ENCODE measurements at places on chromosomes 1 and 21.

DNA sequence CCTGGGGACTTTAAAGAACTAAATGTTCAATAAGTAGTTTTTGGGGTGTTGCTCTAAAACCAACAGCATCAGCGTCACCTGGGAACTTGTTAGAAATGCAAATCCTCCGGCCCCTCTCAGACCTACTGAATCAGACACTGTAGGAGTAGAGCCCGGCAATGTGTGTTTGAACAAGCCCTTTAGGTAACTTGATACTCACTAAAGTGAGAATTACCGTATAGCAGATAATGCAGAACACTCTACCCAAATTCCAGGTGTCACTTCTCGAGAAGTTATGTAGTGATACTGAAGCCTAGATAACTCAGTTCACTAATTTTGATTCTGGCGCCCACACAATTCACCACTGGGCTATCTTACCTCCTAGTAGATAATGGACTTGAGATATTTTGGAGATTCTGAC, 3.7 kb upstream of the DPT start:
- no peak for DNase-seq

DNA sequence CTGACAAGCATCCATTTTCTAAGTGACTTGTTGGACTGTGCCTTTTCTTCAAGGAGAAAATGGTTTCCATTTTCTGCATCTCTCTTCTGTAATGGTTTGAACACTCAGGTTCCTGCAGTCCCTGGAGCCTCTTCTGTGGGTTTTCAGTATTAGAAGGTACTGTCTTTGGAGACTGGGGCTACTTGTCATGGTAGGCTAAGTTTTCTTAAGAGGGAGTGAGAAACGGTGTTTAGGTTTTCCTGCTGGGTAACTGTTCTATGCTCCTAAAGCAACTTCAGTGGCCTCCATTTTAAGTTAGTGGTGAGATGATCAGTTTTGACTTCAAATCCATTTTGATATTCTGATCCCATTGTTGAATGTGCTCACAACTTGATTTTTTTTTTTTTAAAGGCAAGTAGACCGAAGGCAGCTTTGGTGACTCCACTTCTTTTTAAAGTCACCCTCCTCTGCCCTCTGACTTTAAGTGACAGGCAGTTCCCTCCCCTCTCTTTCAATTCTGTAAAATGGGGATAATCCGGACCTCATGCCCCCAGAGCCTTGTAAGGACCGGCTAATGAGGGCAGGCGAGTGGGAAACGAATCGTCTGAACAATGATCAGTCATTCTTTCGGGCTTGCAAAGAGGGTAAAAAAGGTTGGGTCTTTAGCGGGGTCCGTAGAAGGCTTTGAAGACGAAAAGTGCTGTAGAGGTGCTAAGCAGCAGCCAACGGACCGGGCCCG, 1.0 kb upstream of the ARID1A start:
- peak; percentile 26 for DNase-seq

DNA sequence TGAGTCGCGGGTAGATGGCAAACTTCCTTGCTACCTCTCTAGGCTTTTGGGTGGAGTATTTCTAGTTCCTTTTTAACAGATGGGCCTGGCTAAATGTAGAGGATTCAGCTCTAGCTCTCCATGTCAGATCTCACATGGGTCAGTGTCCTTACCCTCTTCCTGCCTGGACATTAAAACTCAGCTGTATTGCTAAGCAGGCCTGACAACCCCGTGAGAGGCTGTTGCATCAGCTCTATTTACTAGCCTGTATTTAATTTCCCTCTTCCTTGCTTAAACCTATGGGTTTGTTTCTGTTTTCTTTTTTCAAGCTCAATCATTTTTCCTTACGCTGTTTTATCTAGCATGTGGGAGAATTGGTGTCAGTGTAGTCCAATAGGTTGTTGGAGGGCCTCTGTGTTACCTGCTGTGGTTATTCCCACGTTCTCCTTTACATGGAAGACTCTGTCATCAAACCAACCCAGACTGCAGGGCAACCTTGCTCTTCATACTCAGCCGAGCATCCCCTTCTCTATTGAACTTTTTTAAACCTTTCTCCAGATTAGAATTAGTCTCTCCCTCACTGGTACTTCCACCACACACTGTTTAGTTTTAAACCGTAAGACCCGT, 79.5 kb upstream of the BACH1 start:
- no peak for DNase-seq

GRCh38 chr21:42744520-42745445, 91.4 kb downstream of the PDE9A start:
- DNase-seq: no peak

DNA sequence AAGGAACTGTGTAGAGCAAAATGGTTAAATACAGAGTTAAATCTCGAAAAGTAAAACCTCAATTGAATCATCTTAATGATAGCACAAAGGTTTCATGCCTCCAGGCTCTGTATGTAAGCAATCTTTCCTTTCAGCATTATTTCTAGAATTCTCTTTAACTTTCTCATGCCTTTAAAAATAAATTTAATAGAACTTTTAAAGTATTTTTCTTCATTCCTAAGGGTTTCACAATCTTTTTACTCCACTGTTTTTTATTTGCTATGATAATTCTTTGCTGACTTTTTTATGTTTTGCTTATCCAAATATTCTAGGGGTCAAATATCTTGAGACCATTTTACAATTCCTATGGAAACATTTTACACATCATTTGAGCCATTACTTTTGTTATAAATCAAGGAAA, 288.0 kb downstream of the BACH1 start:
- no peak for DNase-seq

DNA sequence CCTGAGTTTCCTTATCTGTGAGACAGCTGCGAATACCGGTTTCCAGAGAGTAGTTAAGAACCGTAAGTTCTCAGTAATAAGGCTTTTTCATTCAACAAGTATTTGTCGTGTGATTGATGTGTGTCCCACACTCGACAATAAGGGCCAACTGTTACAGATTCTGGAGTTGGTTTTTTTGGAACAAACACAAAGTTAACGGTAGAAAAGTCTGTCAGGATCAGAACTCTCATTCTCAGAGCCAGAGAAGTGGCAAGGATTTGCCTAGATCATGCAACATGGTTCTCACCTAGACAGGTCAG, 837 bp downstream of the NUDC start:
- no peak for DNase-seq

DNA sequence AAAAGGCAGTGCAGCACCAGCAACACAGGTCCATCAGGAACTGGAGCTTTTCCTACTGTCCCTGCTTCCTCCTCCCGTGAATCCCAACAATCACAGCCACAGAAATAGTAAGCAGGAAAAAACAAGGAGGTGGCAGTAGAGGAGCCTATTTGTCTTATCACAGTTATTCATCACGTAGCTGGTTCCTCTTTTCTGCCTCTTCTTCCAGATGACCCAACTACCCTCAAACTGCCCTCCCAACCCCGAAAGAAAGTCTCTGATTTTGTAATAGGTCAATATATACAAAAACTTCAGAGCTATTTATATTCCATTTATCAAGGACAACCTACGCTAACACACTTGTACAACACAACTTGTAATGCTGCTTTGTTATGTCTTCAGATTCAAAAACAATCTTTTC, 21.4 kb downstream of the GNB1 start:
- no peak for DNase-seq

GRCh38 chr1:181383695-181384094, 99.6 kb upstream of the CACNA1E start:
- no peak for DNase-seq

- DNase-seq: no peak
Measured at GRCh38 chr21:15549671-15550070, 180.1 kb upstream of the USP25 start.

DNA sequence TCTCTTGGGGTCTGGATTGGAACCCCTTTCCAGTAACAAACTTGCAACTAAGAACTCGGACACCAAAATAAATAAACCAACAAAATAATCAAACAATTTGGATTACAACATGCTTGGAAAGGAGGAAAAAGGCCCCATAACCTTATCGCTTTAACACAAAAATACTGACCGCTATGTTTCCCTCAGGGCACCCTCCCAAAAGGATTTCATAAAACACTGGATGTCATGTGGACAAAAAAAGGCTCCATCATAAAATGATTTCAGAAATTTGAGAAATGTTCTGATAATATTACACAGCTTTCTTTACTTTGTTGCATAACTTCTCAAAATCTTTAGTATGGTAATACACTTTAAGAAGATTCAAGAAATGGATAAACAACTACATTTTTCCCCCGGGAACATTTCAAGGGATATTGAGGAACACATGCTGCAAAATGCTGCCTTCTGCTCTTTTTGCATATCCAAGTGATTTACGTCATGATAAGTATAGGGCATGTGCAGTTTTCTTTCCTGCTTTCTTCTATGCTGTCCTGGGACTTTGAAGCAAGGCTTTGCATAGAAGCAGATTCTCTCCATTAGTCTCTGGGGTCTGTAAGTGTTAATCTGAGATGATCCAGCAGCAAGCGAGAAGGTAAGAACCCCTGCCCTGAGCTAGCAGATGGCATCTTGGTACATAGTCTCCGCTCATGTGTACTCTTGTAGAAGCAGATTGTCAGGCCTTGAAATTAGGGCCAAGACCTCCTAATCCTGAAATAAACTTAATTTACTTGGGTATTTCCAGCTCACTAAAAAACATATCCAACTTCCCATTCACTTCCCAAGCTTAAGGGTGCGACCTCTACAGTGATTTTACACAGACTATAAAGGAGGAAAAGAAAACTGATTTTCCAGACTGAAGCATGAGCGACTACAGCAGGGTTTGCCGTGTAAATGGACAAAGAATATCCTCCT, 85.5 kb upstream of the KIAA0040 start:
- DNase-seq: no peak

- no peak for DNase-seq
Measured at GRCh38 chr1:33515112-33515511, 42.7 kb downstream of the ZSCAN20 start.

DNA sequence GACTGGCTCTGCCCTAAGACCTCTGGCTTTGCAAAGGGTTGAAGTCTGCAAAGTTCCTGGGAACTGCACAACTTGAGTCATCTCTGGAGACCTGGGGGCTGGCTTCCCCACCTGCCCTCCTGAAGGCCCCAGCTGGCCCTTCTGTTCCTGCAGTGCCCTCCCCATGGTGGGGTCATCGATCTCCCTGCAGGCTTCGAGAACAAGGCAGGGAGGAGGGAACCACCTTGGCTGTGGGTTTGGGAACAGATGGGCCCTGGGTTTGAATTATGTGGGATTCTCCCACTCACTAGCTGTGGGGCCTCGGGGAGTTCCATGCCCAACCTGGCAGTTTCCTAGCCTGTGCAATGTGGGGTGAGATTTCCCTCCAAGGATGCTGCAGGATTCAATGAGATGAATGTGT, 310.2 kb downstream of the PTPRU start:
- no peak for DNase-seq

DNA sequence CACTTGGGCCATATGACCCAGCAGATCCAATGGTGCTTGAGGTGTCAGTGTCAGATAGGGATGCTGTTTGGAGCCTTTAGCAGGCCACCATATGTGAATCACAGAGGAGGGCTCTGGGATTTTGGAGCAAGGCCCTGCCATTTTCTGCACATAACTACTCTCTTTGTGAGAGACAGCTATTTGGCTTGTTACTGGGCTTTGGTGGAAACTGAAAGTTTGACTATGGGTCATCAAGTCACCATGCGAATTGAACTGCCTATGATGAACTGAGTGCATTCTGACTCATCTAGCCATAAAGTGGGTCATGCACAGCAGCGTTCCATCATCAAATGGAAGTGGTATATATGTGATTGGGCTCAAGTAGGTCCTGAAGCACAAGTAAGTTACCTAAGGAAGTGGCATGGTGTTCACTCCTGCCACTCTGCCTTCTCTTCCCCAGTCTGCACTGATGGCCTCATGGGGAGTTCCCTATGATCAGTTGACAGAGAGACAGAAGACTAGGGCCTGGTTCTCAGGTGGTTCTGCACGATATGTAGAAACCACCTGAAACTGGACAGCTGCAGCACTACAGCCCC, 447.3 kb downstream of the AGBL4 start:
- no peak for DNase-seq

DNA sequence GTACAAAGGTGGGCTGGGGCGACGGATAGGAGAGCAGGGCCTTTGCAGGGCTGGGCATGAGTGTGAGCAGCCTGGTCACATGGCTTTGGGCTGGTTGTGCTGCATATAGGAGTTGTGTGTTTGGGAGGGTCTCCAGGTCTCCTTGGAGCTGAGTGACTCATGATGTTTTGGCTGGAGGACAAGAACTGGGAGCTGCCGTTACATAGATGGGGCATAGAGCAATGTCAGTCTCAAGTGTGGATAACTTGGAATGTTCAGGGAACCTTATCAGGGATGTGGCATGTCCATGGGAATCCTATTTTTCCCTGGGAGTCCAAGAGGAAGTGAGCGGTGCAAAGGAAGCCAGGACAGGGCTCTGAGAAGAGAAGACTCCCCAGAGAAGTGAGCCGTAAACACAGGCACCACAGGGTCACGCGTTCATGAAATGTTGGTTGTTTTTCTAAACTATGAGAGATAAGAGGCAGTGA, 136.4 kb upstream of the KCNE2 start:
- no peak for DNase-seq

DNA sequence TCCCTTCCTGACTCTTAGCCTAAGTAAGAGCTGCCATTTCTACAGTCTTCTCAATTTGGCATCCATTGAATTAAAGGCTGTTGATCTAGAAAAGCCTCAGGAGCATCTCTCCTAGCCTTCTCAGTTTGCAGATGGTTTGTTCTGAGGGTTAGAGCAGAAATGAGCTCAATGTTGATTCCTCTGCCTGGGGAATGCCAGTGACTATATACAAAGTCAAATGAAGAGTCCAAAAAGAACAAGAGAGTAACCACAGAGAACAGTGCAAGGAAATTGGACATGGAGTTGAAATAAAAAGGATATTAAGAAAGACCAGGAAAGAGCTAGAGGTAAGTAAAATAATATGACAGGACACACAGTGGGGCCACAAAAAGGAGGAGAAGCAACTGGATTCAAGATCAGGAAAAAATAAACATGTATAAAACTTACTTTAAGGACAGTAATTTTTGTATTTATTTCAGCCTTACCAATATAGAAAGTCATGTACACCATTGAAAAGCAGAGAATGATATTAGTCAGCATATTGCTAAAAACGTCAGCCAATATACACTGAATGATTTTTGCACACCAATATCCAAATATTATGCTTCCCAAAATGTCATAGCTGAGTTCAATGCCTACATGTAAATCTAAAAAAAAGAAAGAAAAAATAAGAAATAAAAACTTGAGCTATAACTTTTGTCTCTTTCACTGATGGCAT, 21.3 kb downstream of the SLC9C2 start:
- DNase-seq: no peak

- no peak for DNase-seq
Measured at GRCh38 chr1:69414574-69414973, 153.1 kb upstream of the LRRC7 start.

- no peak for DNase-seq
Measured at GRCh38 chr1:193479187-193479586, 292.8 kb upstream of the B3GALT2 start.

GRCh38 chr21:25039461-25040380, 567.6 kb downstream of the MRPL39 start:
- peak; percentile 20 for DNase-seq
